HT1080 (cell line): ENCODE measurements at places on chromosomes 5 and 9.

DNA sequence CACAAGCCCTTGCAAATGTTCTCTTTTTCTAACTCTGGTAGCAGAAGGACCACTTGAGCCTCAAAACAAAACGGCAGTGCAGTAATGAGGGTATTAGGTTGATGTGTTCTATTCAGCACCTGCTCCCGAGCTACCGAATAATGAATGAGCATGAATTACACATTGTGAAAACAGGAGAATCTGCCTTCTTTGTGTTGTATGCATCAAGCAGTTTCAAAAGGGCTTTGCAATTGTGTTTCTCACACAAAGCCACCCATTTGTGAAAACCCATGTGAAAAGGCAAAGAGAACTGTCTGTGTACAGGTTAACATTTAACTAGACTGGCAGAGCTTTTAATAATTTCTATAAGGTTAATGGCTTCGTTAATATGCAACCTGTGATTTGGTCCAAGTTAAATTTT lies 97.8 kb downstream of the STK32A start:
- no peak for DNase-seq

GRCh38 chr5:154273028-154273617 lies 82.6 kb downstream of the GALNT10 start:
- DNase-seq = peak; percentile 27

DNA sequence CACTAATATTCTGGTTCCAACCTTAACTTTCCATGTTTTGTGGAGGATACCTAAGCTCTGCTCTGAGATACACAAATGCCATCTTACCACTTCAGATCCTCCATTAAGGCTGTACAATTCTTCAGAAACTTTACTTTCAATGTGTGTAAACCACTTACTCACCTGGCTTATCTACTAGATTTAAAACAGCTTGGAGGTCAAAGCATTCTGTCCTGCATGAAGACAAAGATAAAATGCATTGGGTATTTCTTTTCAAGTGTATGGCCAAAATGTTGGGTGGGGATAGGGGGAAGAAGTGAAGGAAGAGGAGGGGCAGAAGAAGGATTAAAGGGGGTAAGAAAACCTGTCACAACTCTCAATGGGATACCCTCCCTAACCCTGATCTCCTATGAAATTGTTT lies 939 bp downstream of the GOLGA1 start:
- no peak for DNase-seq

GRCh38 chr5:136446565-136446964 lies 81.2 kb upstream of the TRPC7 start:
- peak; percentile 17 for DNase-seq

- DNase-seq = no peak
Measured at GRCh38 chr5:19988457-19988856, 457 bp upstream of the CDH18 start.

DNA sequence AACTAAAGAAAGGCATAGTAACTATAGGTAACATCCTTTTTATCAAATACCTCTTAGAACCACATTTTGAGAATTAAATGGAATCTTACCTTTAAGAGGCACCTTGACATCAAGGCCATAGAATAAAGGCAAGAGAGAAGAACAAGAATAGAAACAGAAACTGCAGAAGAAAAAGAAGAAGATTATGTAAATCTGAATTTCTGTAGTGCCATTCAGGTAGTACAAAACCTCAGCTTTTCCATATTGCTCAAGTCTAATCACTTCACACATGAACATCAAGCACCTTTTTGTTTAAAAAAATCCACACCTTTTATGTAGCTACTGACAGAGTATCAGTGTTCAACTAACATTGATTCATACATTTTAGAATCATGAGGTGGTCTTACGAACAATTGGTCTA lies 91.8 kb upstream of the DPYSL3 start:
- DNase-seq = no peak

DNA sequence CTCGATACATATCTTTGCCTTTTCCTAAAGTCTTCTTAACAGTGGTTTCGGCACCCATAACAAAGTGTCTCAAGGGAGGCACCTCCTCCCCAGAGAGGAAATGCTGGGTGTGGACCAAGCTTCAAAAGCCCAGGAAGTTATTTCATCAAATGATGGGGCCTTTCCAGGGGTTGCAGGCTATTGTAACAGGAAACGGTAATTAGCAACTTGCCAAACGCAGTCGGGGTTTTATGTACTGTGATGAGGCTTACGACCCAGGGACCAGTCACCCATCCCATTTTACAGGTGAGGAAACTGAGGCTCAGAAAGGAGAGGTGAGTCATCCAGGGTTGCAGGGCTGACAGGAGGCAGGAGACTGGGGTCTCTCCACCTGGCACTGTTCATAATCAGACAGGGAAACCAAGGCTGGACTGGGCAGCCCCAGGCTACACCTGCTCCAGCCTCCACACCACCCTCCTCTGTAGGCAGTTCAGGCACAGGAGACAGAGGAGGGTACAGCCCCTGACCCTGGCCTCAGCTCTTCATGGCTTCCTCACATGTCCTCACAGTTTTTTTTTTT lies 30.0 kb upstream of the SUSD3 start:
- DNase-seq = peak; percentile 4

DNA sequence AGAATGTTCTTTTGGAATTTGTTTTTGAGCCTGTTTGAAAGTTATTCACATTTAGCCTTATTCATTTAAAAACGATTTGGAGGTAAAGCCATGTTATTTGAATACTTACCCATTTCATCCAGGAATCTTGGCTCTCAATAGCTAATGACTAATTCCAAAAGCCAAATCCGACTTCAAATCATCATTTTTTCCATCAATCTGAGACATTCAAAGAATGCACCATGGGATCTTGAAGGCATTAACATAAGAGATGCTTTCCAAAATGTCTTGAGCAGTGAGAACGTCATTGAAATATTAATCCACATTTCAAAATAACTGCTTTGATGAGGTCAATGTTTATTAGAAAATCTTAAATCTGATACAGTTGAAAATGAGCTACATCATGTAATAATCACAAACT lies 617.0 kb upstream of the RORB start:
- DNase-seq = no peak

GRCh38 chr9:93190656-93191353 lies 6.9 kb downstream of the WNK2 start:
- no peak for DNase-seq

DNA sequence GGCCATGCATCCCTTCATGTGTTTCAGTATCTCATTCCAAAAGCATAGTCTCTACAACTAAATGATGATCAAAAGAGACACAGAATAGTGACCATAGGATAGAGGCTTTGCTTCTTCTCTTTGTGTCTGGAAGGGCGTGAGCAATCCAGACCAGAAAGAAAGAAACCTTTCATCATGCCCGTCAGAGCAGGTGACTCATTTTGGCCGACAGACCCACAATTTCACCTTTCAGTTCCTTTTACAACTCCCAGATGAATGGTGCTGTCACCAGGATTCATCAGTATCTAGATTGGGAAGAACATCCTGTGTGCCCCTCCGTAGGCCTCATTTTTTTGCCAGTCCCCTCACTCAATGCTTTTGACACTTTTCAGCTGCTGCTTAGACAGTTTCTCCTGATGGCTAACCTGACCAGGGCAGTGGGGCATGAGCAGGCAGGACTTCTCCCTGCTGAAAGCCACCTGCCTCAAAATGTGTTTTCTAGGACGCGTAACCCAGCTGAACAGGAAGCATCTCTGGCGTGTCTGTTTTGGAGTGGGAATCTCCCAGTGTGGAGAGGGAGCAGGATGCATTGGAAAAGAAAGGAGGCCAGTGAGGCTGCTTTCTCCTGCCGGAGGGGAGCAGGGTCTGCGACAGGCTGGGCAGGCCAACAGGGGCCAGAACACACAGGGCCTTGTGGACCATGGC lies 21.2 kb downstream of the ABLIM3 start:
- peak; percentile 94 for DNase-seq

- peak; percentile 25 for DNase-seq
Measured at GRCh38 chr5:31232273-31232888, 38.9 kb downstream of the CDH6 start.

DNA sequence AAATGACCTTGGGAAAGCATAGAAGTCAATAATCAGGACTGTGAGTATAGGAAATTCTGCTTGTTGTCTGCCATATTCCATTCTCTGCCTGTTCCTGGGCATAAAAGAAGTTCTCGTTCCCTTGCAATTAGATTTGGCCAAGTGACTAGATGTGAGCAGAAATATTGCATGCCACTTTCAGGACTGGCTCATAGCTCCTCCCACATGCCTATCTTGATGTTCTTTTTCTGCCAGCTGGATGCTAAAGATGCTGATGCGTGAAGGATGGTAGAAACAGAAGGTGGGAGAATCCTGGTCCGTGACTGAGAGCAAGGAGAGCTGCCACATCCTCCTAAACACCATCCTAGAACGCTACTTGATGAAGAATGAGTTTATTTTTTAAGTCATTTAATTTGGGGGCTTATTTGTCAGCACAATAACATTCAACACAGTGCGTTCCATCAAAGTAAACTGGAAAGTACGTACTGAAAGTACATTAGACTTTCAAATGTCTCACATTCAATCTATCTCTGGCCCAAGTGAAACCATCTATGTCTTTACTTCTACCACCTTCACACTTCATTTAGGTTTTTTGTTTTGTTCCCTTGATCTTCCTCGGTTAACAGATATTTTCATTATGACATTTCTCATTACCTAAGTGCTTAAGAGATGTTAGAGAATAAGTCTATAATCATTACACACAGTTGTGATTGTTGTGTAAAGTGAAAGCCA lies 648.5 kb downstream of the RAB3C start:
- no peak for DNase-seq

DNA sequence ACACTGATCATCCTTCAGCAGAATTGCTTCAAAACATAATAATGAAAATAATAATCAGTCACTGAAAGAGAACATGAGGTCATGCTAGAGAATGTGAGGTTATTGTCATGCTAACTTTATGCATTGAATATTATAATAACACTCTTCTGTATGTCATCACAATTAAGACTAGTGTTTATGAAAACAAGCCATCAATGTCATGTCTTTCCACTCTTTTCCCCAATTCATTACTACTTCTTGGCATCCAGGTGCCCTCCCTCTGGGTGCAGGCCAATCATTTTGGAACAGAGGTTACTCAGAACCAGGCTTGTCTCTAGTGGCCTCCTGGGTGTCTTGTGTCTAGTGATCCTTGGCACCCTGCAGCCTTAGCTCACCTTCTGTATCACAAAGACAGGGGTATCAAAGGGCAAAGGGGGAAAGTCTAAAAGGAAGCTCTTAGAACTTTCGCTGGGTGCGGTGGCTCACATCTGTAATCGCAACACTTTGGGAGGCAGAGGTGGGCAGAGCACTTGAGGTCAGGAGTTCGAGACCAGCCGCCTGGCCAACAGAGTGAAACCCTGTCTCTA lies 217.6 kb upstream of the PIK3R1 start:
- no peak for DNase-seq

GRCh38 chr5:139552893-139553575 lies 8.1 kb upstream of the UBE2D2 start:
- DNase-seq = no peak

DNA sequence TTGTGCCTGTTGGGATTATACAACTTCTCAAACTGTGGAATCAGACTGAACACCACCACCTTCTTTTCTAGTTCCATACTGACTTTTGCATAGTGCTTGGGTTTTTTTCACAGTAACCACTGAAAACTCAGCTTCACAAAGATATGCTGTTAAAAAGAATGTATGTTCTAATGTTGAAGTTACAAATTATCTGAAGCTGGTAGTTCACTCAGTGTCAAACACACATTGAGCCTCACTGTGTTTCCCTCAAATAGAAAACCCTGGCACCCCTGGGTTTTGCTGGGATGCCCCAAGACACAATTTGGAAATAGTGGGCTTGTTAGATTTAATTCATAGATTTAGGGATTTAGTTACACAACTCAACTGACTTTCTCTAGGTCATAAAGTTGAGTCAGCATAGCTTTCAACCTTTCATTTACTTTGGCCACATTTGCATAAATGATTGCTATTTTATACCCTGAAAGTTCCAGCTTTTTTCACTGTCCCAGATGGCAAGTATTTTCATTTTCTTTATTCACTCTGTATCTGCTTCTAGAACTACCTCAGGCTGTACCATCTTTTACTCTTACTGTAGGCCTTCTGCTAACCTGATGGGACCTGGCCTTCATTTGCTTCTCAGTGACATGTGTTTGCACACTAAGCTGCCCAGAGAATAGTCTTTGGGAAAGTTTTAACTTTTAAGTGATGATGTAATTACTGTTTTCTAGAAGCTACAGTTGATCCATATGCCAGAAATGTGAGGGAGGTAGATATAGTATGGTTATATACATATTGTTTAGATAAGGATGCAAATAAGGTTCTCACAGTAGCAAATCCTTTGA lies 115.1 kb downstream of the CDC42SE2 start:
- DNase-seq = no peak

- peak; percentile 33 for DNase-seq
Measured at GRCh38 chr9:23635276-23635675, 190.8 kb downstream of the ELAVL2 start.

DNA sequence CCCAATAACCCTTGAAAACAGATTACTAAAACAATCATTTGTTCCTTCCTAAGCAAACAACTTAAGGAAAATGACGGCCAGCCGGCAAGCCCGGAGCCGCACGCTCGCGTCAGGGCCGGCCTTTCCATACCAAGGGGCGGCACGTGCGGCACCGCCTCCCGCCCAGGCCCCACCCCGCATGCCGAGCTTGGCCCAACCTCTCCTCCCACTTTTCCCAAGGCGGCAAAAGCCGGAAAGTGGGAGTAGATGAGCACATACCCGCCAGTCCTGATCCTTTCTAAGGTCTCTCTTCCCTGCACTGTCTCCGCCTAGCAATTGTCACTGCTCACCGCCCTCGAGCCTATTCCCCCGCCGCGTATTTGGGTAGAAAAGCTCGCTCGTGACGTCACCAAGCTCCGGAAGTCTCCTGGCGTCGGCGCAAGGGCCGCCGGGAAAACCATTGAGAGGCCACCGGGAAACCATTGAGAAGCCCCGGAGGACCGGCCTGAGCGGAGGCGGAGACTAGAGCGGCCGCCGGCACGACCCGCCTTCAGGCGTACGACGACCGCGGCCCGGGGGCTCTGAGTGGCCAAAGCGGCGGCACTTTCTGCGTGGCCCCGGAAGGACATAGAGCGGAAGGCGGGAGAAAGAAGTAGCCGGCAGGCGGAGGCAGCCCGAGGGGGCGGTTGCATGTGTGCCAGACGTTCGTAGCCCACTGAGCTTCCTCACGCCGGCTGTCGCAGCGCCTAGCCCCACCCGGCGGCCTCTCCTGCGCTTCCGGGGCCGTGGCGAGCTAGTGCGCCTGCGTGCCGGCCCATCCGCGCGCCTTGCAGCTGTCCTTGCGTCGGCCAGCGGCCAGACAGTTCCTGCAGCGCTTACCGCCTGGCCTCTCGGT lies at the start of the genes NCBP1 and TSTD2:
TSS of gene NCBP1 (plus strand) at position 837 of the 874 bp plus-strand sequence. CDS start 61 bp downstream, outside the sequence.
TSS of gene TSTD2 (minus strand) at position 384 of the 874 bp plus-strand sequence. CDS start 5,806 bp downstream, outside the sequence.
- DNase-seq = peak; percentile 99

GRCh38 chr9:137189297-137190295 lies 1.1 kb downstream of the SSNA1 start:
- DNase-seq = no peak

GRCh38 chr5:104095527-104095926 lies 532.9 kb upstream of the NUDT12 start:
- no peak for DNase-seq
